ENCODE measurements at places on chromosomes 1 and 21.

- DNase-seq = no peak
These were observed 18.9 kb upstream of the IPP start for GRCh38 chr1:45769261-45769932.

- DNase-seq = no peak
These were observed 19.7 kb upstream of the ALDH9A1 start for GRCh38 chr1:165717918-165718515.

- DNase-seq = no peak
These were observed 52.6 kb upstream of the PDC start for GRCh38 chr1:186513526-186513925.

GRCh38 chr1:200415227-200415626 is 5.4 kb upstream of the ZNF281 start:
- DNase-seq = no peak
